ENCODE measurements at places on chromosomes 5 and 9.

- DNase-seq = no peak
These were observed 28.0 kb upstream of the ADAM19 start for GRCh38 chr5:157603333-157604190.

DNA sequence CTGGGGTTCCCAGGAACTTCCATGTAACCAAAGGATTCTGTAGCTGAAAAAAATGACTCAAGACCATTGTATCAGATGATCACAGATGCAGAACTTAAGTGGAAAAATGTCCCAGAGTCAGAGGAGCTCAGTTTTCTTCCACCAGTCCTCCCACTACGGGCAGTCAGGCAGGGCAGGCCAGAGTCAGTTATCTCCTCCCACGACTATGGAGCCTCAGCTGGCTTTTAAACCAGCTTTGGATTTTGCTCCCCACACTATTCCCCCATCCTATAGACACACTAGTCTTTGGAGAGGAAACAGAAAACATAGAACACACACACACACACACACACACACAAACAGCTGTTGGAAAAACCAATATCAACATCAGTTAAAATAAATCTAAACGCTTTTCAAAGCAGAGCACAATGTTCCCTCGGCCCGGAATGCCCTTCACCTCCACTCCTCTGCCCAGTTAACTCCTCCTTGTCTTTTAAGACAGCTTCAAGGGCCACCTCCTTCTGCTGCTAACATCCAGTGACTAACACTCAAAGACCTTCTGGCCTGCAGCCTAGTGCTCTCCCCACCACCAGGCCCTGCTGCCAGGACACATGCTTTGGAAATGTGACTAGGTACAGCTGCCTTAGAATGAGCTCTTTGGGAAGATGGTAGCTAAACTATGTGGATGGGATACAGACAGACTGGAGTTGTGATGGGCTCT lies 56.8 kb downstream of the NIPAL4 start:
- DNase-seq = no peak

GRCh38 chr9:131918481-131918880 lies 161.2 kb downstream of the MED27 start:
- no peak for DNase-seq

DNA sequence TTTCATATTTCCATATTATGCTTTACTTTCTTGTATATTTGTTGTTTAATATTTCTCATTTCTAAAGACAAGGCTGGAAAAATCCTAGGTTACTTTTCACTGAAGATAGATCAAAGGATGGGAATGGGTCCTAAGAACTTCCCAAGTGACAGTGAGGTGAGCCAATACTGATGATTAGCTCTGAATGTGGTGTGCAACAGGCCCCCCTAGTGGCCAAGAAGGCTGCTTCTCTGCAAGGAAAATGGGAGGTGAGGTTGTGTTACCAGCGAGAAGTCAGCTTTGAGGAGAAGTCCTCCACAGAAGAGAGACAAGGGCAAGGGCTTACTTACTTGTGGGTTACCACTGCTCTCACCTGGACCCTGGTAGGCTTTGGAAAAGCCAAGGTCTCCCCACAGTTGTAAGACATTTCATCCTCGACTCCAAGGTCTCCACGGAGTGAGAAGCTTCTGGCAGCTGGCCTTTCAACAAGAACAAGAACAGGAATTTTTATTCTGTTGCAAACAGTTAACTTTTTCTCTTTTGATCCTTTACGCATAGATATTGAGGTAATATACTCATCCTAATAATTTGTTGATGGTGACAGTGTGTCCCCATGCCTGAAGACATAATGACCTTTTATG lies 69.9 kb downstream of the MAMDC2 start:
- peak; percentile 53 for DNase-seq

DNA sequence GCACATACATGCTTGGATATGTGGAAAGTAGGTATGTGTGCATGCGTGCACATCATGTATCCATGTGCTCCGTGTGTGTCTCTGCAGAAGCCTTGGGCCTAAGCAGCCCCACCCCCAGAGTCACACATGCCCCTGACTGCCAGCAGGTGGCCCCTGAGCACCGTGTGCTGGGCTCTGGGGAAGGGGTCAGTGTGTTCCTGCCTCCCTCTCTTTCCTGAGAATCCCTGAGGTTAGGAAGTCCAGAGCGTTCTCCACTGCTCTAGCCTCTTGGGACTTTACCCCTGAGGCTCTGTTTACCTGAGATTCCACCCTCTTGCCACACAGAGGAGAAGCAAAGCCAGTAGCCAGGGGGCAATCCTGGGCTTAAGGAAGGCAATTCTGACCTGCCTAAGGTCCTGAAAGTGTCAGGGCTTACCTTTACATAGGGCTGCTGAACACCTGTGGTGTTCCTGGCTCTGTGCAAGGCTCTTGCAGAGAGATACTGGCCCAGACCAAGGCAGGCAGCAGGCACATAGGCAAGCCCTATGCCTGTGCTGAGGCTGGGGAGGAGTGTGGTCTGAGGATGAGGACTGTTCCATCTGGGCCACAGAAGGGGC lies 207.3 kb downstream of the TMEM38B start:
- DNase-seq = no peak

GRCh38 chr9:111036429-111036789 lies 1.9 kb downstream of the LPAR1 start:
- peak; percentile 38 for DNase-seq

- no peak for DNase-seq
These were observed 23.2 kb downstream of the RAB3C start for GRCh38 chr5:58606064-58606463.

DNA sequence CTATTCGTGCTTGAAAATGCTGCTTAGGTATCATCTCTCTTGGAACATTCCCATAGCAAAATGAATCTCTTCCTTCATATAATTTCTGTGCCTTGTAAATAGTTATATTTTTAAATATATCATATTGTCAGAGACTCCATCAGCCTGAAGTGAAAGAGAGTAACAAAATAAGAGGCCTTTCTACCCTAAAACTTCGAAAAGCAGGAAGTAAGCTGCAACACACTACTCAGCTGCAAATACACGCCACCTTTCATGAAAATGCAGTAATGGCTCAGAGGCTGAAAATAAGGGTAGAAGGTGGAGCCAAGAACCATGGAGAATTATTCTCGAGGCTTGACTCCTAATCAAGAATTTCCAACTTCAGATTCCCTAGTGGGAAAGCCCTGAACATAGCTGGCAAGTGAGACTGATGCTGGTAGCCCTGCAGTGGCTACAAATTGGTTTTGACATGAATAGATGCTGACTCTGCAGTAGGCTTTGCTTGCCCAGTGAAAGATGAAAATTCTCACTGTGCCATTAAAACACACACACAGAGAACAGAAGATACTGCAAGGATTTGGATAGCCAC lies 30.2 kb upstream of the PTGER4 start:
- DNase-seq = no peak
